ENCODE measurements at places on chromosomes 2 and 18.

- DNase-seq, result no peak
Observed at GRCh38 chr2:127220768-127221527, 849 bp upstream of the CYP27C1 start.

- DNase-seq, result no peak
Observed at GRCh38 chr2:233758141-233758540, 1.9 kb upstream of the UGT1A1 start.

GRCh38 chr18:63779386-63779785, 4.2 kb downstream of the SERPINB7 start:
- DNase-seq, result no peak

GRCh38 chr18:23350188-23350587, 102.9 kb upstream of the RIOK3 start:
- no peak for DNase-seq

DNA sequence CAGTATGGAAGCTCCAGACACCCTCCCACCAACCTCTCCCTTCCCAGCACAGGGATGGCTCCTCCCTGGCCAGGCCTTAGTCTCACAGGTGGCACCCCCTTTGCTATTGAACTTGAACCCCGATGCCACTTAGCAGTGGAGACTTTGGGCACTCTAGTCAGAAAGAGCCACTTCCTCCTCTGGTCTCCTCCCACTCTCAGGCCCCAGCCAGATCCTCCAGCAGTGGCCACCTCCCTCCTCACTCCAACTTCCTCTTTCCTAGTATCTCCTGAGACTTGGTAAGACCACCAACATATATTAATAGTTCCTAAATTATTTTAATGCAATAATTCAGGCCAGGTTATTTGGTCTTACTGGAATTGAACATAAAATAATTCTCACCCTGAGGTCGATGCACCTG, 437.2 kb upstream of the ID2 start:
- no peak for DNase-seq

DNA sequence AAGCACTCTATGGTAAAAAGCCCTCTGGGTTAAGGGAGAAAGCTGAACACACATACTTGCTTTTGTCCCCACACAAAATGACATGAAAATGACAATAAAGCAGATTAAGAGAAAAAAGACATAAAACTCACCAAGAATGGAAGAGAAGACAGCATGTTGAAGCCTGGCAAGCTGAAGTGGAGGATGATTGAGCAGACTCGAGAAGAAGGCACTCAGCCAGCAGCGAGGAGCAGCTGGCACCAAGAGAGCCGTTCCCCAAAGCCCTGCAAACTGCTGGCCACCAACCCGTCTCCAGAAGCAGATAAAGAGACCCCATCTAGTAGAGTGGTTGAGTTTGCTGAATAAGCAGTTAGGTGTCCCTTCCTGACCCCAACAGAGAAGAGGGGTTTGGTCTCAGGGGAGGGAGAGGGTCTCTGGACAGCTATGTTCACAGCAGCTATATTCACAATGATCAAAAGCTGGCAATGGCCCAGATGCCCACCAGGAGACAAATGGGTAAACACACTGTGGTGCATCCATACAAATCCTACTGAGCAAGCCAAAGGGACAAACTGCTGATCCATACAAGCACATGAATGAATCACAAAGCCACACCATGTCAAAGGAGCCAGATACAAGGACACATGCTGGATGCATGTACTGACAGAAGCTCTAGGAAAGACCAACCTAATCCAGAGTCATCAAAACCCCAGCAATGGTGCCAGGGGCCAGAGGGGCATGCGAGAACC, 36.9 kb downstream of the FAM168B start:
- no peak for DNase-seq

- DNase-seq, result no peak
Observed at GRCh38 chr2:161379740-161380139, 36.4 kb upstream of the TBR1 start.

DNA sequence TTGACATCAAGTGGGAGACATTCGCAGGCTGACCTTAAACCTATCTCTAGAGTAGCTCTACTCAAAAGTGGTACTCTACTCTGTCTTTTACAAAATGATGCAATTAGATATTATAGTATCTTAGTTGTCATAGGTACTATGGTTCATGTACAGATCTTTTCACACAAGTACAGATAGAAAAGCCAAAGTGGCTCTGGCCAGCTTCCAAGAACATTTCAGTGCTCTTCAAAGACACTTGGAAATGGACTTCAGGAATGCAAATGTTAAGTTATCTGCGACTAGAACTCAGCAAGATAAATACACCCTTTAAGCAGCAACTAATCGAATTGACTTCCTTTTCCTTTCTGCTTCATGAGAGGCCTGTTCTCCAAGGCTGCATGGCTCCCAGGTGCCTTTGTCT, 718.7 kb upstream of the FAM98A start:
- DNase-seq, result no peak

DNA sequence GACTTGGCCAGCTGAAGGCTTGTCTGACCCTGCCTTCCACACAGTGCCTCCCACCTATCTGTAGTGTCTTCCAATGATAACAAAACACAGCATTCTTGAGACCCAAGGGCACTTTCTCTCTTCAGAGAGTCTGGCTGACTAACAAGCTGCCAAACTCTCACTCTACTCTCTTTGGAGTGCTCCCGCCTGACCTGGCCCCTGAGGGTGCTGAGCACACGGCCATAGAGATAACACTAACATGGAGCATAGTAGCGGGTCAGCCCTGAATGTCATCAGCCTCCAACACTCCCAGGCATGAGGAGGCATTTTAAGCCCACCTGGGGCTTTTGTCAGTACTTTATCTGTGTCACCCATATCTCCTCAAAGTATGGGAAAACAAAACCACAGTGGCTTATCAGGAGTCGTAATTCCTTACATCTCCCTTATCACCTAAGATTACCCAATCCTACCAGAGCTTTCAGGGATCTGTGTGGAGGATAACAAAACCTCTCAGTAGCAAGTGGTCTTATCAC, 160.3 kb upstream of the TCF4 start:
- no peak for DNase-seq

DNA sequence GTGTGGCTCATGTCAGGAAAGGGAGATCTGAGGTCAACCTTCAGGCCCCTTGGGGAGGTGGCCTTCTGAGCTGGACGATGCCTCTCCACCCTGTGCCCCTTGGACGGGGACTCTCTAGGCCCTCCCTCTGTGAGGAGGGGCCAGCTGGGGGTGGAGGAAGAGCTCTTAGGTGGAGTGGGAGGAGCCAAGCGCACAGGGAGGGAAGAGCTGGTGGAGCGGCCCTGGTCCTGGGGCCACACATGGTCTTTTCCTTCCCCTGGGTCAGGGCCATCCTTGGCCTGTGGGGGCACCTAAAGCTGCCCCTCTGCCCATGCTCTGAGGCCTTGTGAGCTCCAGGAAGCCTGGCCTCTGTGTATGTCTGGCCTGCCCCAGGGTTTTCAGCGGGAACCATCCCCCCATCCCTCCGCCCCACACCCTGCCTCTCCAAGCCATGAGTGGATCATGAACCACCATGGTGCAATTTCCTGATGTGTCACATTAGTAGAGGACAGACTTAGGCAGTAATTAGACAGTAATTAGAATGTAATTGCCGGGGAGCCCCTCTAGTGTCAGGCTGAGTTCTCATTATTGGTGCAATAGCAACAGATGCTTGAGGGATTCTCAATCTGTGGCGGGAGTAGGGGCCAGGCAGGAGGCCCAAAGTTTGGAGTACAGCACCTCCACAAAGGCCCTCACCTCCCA, 63.0 kb downstream of the GLI2 start:
- no peak for DNase-seq

GRCh38 chr2:3180082-3180908, 197.3 kb downstream of the EIPR1 start:
- DNase-seq, result no peak

DNA sequence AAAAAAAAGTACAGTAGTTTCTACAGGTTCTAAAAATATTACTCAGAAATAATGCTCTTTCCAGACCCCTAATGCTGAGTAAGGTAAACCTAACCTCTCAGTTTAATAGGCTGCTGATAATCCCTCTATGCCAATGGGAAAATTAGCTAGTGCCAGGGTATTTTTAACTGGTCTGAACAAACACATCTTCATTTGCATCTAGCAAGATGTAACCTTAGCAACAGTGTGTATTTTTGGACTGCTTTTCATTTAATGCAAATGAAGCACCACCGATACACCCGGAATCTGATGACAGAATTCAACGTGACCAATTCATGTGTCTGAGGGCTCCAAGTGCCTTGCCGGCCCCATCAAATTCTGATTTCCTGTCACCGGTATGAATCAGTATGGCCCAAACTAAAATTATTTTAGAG, 47.4 kb upstream of the CYRIA start:
- DNase-seq, result no peak

DNA sequence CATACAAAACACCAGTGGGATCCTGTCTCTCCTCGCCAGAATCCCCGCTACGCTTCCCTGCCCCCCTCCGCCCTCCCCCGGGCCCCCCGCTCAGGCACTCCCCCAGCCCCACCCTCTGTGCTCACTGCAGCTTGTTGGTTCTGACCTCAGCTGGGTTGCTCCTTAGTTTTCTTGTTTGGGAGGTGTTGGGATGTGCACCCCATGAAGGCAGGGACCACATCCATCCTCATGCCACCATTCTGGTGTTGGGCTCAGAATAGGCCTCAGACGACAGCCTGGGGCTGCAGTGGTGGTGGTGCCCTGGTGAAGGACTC, 4.6 kb downstream of the SNED1 start:
- no peak for DNase-seq

DNA sequence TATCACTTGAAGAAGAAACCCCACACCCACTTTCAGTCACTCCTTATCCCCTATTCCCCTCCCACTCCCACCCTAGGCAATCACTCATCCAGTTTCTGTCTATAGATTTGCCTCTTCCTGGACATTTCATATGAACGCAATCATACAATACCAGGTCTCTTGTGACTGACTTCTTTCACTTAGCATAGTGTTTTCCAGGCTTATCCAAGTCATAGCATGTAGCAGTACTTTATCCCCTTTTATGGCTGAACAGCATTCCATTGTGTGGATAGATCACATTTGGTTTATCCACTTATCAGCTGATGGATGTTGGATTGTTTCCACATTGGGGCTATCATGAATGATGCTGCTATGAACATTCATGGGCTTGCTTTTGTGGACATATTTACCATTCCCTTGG, 6.6 kb downstream of the CFAP221 start:
- no peak for DNase-seq

DNA sequence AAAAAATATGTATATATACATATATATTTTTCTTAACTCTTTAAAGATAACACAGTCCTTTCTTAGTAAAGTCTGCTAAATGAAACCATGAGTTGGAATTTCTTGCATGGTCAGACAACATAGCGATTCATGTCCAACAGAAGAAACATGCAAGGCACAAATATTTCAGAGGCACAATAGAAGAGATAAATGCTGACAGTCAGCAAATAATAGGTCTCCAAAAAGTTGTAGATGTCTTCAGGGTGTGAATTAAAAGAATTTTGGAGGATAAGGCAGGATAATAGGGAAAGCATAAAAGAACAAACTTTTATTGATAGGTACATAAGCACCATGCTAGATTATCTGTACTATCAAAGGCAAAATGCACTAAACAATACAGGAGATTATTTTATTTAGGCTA, 800.2 kb downstream of the PLCL1 start:
- DNase-seq, result no peak

- no peak for DNase-seq
Observed at GRCh38 chr2:227848586-227848985, 22.8 kb upstream of the DAW1 start.

DNA sequence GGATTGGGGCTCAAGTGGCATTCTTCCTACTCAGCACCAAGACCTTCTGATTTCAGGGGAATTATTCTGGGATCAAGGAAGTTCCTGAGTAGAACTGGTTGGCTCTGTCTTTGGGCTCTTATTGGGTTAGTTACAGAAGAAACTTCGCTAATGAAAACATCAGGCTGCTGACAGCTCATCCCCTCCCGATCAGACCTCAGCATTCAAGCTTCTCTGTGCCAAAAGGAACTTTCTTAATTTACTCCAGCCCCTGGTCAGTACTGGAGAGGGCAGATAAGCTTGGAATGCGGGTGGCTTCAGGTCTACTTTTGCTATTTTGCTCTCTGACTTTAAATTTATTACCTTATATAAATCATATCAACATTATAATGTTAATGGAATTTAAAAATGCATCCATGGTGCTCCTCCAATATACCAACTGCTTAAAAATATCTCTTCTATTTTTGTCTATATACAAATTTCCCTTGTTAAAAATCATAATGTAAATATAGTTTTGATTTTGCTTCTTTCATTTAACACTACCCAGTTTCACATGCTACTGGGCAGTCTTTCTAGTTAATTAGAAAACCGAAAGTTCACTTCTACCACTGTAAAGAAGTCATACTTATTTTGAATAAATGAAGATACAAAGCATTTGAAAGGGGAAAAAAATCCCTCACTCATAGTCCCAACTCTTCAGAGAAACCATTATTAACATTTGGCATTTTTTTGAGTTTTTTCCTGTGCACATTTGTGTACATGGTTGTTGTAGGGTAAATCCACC, 34.4 kb downstream of the PCARE start:
- DNase-seq, result no peak

DNA sequence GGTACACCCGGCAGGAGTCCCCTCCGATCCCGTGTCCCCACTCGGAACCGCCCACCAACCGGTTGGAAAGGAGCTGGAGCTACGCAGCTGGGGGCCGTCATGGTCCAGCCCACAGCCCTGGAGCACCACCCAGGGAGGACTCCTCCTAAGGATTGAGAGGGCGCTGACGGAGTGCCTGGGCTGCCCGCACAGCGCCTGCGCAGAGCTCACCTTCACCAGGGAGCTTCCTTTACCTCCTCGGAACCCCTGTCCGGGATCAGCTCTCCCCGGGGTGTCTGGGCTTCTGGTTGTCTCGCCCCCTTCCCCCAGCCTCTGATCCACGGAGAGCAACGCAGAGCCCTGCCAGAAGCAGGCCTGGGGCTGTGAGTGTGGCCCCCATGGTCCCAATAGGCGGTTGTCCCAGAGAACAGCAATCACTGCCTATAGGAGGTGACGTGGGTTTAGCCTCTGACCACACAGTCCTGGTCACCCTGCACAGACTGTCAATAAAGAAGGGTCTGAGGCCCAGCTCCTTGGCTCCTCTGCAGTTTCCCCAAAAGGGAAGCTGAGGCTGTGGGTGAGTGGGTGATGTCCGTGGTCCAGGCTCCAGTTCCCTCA, 14.6 kb downstream of the ALPG start:
- DNase-seq, result no peak

- DNase-seq, result no peak
Observed at GRCh38 chr2:16861111-16861510, 195.5 kb upstream of the CYRIA start.

DNA sequence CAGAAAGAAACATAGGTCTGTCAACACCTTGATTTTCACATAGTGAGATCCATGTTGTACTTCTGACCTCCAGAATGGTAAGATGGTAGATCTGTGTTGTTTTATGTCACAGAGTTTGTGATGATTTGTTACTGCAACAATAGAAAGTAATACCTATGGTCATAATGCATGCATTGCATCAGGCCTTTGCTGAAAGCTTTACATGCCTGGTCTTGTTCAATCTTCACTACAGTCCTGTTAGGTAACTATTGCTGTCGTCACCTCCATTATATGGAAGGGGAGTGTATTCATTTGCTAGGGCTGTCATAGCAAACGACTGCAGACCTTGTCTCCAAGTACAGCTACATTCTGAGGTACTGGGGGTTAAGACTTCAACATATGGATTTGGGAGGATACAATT, 243.5 kb downstream of the ANAPC1 start:
- DNase-seq, result no peak
